Stimulated activated CD8-positive, alpha-beta memory T cell treated with anti-CD3 and anti-CD28 coated beads, Interleukin-7, amount 100 ng/mL, for 1 hour (primary cell): ENCODE measurements at places on chromosomes 5 and 9.

DNA sequence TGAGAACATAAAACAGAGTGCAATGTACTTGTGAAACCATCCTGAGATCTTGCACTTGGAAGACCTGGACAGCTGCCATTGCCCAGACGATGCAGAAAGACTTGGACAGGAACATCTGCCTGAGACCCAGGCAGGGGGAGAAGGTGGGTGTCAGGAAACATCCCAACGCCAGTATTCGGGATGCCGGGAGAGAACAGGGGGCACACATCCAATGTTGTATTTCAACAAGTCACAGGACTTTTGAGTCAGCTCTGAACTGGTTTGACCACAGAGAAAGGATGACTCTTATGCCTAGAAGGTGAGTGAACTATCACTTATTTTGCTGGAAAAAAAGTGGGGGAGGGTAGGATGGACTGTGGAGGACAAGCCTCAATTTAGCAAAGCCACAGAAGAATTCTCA, 124.6 kb downstream of the ROR2 start:
- no peak for DNase-seq

- no peak for DNase-seq
These were observed 29.7 kb upstream of the CSNK1G3 start for GRCh38 chr5:123482258-123482657.

DNA sequence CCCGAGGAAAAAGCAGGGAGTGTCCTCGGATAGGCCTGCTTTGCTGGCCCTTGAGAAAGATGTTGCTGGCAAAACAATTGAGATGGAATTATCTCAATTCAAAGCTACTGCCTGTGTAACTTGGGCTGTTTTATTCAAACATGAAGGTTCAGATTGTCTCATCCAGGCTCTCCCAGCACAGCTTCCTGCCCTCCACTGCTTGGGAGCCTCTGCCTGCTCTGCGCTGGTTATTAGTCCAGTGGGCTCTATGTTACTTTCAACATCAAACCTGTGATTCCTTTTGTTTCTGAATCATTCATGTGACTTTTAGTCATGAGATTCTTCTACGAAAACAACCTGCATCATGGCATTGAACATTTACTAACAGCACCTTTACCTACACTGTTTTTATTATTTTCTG, 123.2 kb downstream of the SNCAIP start:
- DNase-seq = no peak

- no peak for DNase-seq
These were observed 51.8 kb upstream of the CDKN2B start for GRCh38 chr9:22060831-22061383.

- no peak for DNase-seq
These were observed 462.9 kb downstream of the CDK5RAP2 start for GRCh38 chr9:120117081-120117480.

DNA sequence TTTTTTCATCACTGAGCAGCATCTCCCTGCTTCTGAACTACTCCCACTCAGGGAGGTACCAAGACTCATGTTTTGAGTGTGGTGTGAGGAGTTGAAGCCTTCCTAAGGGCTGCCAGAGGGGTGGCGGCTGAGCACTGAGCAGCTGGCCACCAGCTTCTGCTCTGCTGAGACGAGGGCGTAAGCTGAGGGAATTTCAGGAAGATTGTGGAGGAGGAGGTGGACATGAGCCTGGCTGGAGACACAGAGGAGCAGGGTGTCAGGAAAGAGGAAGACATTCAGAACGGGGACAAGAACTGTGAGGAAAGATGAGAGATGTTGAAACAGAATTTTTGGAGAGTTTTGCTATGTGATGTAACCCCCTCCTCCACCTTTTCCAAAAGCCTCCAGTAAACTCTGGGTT, 7.8 kb downstream of the LCP2 start:
- DNase-seq = no peak

GRCh38 chr5:178074266-178074952, 38.9 kb upstream of the N4BP3 start:
- DNase-seq = no peak

GRCh38 chr5:94715768-94716167, 97.3 kb downstream of the SLF1 start:
- DNase-seq = no peak

GRCh38 chr5:171330021-171330420, 21.0 kb downstream of the TLX3 start:
- DNase-seq = no peak

- DNase-seq = no peak
These were observed 419.4 kb downstream of the SEMA5A start for GRCh38 chr5:9126490-9126889.

DNA sequence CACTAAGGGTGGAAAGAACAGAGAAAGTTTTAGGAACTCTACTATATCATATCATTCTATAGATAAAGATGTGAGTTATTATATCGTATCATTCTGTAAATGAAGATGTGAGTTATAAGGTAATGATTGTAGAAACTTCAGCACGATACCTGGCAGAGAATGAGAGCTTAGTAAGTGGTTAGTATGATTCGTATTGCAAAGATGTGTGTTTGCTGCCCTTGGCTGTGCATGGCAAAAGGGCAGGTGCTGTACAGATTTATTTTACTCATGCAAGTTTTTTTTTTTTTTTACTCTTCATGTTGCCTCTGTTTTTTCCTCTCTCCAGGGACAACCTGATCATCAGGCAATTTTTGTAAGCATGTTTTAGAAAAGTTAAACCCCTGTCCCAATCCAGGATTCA, 83.3 kb downstream of the EGFLAM start:
- DNase-seq = no peak

DNA sequence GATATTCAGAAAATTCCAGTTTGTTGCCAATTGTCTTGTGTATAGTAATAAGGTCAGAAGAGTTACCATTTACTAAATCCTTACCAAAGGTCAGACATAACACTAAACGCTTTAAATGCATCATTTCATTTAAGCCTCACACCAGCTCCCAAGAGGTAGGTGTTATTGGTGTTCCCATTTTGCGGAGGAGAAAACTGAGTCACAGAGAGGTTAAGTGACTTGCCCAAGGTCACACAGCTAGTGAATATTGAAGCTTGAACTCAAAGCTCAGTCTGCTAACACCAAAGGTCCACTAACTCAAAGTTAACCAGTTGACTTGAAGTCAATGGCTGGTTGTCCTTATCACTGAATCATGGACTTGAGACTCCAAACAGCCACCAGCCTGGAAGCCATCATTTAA, 40.8 kb upstream of the NTNG2 start:
- DNase-seq = no peak

GRCh38 chr5:132179405-132179804, 48.2 kb downstream of the P4HA2 start:
- no peak for DNase-seq

- DNase-seq = no peak
These were observed 16.1 kb downstream of the AHRR start for GRCh38 chr5:337563-338130.

DNA sequence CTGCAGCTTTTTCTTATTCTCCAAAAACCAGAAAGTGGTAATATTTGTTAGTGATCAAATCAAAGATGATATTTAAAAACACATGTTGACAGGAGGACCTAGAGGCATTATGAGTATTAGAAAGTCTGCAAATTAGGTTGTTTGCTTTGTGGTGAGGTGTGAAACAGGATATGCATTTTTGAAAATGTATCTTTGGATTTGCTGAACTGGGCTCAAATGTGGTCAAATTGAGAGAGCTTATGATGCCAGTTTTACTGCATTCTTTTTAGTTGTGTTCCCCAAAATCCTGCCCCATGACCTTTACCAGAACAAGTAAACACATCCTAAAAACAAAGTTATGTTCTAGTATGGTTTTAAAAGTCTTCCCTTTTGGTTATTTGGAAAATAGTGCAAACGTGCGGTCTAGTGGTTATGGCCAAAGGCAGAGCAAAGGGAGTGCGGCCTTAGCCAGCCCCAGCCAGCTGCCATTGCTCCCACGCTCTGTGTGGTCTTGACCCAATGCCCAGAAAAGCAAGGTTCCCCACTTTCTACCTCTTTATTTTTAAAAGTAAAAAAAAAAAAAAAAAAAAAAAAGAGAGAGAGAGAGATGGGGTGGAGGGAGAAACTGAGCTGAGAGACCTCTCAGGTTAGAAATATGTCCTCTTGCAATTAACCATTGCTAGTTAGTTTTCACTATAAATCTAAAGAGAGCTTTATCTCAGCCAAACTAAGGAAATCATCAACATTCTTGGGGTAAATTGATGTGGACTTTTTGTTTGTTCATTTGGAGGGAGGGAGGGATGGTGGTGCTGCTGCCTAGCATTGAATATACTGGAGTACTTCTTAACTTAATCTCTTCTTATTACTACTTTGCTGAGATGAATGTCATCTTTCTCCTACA, 176.6 kb downstream of the ARHGAP26 start:
- no peak for DNase-seq

GRCh38 chr5:96673127-96673526, 11.0 kb downstream of the CAST start:
- no peak for DNase-seq

GRCh38 chr9:127444921-127445850, 6.0 kb downstream of the RPL12 start:
- DNase-seq = no peak

DNA sequence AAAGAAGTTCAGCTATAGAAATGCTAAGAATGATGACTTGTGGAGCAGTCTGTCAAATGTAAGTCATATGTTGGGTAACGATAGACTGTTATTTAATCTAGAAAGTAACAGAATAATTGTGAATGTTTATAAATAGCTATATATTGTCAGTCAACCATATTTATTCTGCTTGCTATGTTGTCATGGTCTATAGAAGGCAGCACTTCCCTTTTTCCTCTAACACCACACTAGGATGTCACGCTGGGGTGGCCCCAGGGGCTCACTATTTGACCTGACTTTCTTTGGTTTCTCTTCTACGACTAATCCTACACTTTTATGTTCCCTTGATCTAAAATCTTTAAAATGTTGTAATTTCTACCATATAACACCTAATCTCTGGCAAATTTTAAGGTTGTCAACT, 20.5 kb downstream of the ERAP2 start:
- no peak for DNase-seq

DNA sequence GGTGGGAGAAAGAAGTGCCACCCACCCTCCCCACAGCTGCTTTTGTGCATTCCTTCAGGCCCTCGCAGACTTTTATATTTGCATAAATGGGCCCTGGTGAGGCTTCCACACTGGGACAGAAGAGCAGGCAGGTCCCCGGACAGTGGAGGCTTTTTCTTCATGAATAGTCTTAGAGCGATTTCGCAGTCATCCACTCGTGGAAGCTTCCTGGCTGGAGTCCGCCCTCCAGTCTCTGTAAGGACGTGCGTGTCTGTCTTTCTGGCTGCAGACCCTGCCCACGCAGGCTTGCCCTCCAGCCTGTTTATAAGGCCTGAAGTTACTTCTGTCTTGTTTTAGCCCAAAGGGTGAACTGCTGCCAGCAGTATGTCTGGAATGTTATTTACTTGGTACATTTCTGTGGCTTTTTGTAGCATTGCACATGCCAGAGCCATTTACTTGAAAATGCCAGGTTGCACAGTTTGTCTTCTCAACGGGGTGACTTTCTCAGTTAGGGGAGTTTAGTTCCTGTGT, 195.7 kb downstream of the AOPEP start:
- no peak for DNase-seq

GRCh38 chr9:21983561-21983935, 10.6 kb downstream of the CDKN2A start:
- no peak for DNase-seq

DNA sequence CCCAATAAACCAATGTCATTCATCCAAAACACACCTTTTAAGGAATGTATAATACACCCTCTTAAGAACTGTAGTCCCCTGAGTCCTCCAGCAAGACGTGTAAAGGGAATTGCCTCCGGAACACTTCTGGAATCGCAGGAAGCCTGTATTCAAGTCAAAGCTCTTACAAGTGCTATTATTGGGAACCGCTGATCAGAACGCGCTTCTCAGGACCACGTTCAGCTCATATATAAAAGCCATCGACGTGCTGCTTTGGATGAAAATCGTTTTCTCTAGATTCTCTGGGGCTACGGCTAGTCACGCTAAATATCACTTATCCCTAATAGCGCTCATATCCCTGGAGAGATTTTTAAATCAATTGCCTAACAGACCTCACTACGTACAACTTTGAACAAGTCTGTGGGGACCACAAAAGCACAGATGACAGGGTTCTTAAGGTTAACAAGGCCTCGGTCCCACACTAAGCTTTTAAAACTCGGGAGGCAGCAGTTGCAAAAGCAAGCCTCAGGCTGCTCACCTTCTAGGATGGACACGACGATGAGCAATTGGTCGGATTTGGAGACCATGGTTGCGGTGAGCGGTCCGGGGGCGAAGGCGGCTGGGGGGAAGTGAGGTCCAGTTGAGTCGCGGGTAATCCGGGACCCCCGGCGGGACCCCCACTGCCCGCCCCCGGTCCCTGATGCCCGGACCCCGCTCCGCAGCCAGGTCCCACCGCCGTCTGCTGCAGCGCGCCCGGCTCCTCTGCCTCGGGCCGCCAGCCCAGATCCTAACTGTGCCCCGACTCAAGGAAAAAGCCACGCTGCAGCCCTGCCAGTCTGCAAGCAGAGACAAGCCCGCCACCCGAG, 548 bp downstream of the CEP120 start:
- DNase-seq = no peak

- DNase-seq = no peak
These were observed 493.2 kb upstream of the KLF4 start for GRCh38 chr9:107982745-107983144.

DNA sequence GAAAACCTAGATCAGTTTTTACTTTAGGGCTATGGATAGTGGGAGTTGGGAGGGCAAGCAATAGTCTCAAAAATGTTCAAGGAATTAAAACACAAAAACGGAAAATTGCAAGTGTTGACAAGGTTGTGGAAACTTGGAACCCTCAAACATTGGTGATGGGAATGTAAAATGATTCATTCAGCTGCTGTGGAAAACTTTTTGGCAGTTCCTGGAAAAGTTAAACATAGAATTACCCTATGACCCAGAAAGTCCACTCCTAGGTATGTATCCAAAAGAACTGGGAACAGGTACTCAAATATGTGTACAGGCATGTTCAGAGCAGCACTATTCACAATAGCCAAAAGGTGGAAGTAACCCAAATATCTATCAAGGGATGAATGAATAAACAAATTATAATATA, 1.2 kb upstream of the MSANTD3 start:
- DNase-seq = no peak

GRCh38 chr9:127133739-127134167, 11.3 kb upstream of the ANGPTL2 start:
- DNase-seq = no peak

DNA sequence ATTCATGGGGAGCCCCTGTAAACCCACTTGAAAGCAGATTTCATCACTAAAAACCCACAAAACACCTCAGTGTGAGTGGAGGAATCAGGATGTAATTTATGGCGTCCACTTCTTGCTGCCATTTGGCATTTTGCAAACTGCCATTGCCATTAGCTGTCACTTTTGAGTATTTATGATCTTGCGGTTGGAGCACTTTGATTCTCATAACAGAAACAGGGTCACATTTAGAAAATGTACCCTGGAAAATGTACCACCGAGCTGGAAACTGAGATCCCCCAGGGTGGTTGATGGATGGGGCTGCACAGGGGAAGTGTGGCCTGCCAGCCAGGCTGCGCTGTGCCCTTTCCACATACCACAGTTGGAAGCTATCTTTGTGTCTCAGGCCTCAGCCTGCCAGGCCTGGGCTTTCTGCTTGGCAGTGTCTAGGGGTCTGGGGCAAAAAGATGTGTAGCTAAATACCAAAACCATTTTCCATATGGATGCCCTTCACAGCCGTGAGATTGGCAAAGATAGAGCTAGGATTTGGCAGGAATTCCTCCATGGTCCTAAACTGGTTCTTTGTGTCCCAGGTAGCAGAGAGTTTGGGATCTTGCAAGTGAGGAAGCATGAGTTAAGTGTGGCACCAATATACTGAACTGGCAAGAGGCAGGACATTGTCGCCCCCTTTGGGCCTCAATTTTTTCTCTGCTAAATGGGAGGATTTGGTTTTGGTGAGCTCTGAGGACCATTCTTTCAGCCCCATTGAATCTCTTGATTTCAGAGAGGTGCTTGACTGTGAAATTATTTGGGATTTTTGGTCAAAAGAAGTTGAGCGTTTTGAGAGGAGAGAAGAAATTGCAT, 46.2 kb downstream of the GALNT10 start:
- DNase-seq = no peak
